Stimulated activated CD4-positive, alpha-beta T cell treated with anti-CD3 and anti-CD28 coated beads, Interleukin-1b, Interleukin-23, amount 100 ng/mL, for 1 hour (primary cell): ENCODE measurements at places on chromosomes 3 and 15.

DNA sequence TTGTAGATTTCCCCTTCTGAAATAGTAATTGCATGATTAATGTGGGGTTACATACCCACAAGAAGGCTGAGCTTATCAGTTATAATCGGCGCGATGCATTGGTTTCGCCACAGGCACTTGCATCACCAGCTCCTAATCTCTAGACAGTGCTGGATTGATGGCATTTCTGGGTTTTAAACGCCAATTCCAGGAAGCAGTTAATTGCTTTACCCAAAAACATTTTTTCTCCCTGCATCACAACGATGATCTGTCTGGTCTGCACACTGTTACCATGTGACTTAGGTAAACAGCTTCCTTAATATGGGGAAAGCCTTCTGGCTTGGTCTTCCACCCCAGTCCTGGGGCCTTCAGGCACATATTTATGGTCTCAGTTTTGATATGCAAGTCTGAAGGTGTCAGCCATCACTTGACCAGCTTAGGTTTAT is 70.0 kb upstream of the HEG1 start:
- no peak for DNase-seq

DNA sequence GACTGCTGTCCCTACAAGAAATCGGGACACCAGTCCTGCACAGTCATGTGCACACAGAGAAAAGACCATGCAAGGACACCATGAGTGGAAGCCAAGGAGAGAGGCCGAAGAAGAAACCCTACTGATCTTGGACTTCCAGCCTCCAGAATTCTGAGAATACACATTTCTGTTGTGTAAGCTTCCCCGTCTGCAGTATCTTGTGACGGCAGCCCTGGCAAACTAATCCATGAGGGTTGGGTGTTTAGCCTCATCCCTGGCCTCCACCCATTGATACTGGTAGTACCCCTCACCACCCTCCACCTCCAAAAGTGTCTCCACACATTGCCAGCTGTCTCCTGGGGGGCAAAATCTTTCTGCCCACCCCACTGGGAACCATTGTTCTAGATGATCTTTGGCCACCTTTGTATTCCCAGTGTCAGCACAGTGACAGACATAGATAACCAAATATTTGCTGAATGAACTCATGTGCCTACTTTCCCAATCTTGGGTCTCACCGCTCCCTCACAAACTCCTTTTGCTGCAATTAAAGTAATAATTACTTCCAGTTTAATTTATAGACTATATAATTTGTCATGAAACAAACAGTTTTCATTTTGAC is 83.8 kb downstream of the RAD18 start:
- DNase-seq, result no peak

GRCh38 chr3:113018536-113019181 is 27.9 kb downstream of the GTPBP8 start:
- DNase-seq, result no peak

DNA sequence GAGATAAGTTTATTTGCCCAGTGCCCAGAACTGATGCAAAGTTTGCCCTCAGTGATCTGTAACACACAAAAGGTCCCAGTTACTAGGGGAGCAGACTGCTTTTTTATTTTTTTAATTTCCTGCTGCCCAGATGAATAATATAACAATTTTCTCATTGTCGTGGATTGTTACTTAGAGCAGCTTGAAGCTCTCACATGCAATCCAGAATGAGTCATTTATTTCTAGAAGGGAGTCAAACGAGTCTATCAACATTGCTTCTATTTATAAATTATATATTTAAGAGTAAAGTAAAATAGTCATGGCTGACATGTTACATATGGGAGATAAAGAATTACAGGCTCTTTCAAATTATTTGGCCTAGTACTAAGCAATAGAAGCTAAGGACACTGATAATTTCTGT is 41.3 kb downstream of the MEIS2 start:
- no peak for DNase-seq

- DNase-seq, result no peak
These were observed 40.6 kb downstream of the ITPR1 start for GRCh38 chr3:4533489-4534443.

GRCh38 chr3:100730524-100730923 is 21.2 kb downstream of the TFG start:
- DNase-seq, result no peak
